ENCODE measurements at places on chromosomes 2 and 18.
A peak's percentile ranks its signal among the peaks of the same experiment; 100 is the strongest.

- no peak for DNase-seq
Observed at GRCh38 chr18:13464432-13465123, 246.0 kb downstream of the LDLRAD4 start.

DNA sequence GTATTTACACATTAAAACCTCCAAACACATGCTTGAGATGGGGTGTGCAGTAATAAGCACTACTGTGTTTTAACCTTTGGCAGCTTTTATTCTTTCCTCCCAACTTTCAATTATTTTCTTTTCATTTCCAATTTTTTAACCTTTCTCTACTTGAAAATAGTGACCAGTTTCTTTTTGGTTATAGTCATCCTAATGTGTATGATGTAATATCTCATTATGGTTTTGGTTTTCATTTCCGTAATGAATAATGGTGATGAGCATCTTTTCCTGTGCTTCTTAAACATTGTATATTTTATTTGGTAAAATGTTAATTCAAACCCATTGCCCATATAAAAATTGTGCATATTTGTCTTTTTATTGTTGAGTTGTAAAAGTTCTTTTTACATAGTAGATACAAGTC lies 103.5 kb downstream of the BMPR2 start:
- no peak for DNase-seq

GRCh38 chr18:51077217-51077616 lies 47.2 kb downstream of the SMAD4 start:
- DNase-seq = no peak

GRCh38 chr2:223901854-223902253 lies 43.3 kb downstream of the WDFY1 start:
- DNase-seq = no peak

GRCh38 chr2:47173986-47174732 lies 19.1 kb upstream of the STPG4 start:
- no peak for DNase-seq

- no peak for DNase-seq
Observed at GRCh38 chr2:385785-386184, 97.9 kb upstream of the ALKAL2 start.

GRCh38 chr2:73225513-73226360 lies 7.3 kb downstream of the PRADC1 start:
- DNase-seq = no peak

GRCh38 chr2:12141618-12142258 lies 395.3 kb downstream of the LPIN1 start:
- DNase-seq = no peak

DNA sequence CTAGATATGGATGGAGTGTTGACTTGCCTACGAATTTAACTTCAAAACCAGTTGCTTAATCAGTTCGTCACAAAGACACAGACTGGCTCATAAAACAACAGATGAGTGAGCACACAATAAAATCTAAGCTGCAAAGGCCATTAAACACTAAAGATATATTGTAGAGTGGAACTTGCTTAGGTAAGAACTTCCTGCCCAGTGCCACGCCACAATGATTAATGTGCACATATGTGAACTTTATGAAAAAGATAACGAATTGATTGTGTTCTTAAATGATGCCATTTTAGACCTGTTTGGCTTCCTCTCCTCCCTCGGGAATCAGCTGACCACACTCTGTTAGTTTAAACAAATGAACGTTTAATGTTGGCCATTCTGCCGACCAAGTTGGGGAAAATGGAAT lies 2031.3 kb upstream of the CELF4 start:
- DNase-seq = peak; percentile 18

DNA sequence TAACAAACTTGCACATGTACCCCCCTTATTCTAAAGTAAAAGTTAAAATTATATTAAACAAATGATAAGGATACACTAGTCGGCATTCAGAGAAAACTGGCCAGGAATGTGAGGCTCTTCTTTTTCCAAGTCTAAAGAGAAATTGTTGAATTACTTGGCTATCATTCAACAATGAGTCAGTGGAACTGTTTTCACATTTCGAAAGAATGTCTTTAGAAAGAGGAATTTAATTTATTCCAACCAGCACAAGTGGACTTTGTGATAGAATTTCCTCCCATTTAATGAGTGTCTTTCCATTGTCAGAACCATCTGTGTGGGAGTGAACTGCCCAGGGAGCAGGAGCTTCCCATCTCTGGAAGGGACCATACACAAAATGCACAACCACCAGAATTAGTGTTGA lies 792.2 kb downstream of the EPHA4 start:
- no peak for DNase-seq

GRCh38 chr2:58006256-58006951 lies 40.2 kb upstream of the VRK2 start:
- no peak for DNase-seq

DNA sequence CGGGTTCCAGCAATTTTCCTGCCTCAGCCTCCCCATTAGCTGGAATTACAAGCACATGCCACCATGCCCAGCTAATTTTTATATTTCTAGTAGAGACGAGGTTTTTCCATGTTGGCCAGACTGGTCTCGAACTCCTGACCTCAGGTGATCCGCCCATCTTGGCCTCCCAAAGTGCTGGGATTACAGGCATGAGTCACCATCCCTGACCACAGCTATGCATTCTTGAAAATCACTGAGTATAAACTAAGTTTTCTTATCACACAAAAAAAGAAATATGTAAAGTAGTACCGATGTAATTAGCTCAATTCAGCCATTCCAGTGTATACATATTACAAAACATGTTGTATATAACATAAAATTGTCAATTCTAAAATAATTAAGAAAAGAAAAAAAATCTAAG lies 232.7 kb downstream of the MBD2 start:
- DNase-seq = no peak

DNA sequence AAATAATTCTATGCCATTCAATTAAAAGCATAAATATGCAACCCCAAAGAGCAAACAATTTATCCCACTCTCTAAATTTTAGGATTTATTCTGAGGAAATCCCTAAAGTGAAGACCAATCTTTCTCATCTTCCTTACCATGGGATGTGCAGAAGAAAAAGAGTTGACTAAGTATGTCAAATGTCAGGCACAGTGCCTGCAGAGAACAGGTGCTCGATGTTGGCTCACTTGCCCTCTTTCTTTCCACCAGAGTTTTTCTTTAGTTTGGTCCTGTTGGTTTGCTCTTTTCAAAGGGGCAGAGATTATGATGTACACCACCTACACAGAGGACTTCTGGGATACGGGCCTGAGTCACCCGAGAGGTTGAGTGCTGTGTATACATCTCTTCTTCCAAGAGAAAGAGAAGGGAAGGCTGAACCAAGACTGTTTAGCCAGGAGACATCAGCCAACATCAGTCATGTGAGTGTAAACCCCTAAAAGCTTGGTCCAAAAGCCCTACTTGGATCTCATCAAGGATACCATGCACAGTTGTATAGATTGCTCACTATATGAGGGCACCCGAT lies 51.7 kb downstream of the SUMO1 start:
- no peak for DNase-seq
